ENCODE measurements at places on chromosomes 12 and 14.

GRCh38 chr14:60248697-60249318 lies at the start of gene PPM1A:
Gene PPM1A, plus strand, starts transcription at chr14:60249221. Its CDS starts 33,483 bp downstream, at chr14:60282704.
- peak; percentile 81 for DNase-seq

DNA sequence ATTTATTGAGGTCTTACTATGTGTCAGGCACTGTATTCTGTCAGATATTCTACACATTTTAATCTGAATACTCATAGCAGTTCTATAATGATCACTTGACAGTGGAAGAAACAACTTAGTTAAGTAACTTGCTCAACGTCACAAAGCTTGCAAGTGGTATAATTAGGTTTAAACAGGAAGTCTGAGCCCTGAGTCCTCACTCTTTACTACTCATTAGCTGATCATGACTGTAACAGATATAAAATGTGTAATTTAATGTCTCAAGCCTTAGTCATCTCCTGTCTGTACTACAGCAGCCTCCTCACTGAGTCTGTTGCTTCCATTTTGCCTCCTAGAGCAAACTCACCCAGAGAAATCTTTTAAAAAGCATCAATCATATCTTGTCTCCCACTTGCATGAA lies 38.9 kb downstream of the PPP4R4 start:
- DNase-seq: peak; percentile 43

DNA sequence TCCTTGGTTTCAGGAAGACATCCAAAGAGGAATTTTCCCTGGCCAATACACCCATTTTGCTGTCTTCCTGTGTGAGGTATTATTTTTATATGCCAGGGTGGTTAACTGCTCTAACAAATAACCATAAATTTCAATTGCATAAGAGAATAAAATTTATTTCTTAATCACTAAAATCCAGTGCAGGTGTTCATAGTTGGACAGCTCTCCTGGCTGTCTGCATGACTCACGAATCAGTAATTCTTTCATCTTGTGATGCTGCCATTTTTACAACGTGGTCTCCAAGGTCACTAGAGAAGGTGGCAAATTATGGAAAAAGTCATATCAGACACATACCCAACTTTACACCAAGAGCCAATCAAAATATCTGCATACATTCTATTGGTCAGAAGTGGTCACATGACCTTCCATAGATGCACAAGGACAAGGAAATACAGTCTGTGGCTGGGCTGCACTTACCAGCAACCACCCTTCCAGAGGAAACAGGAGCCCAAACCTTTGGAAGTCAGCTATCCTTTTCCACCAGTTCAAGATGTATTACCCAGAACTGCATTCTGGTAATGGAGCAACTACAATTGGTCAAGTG lies 193.5 kb upstream of the PLEKHG7 start:
- DNase-seq: no peak

GRCh38 chr14:73800970-73801515 lies 50.6 kb upstream of the PTGR2 start:
- no peak for DNase-seq

DNA sequence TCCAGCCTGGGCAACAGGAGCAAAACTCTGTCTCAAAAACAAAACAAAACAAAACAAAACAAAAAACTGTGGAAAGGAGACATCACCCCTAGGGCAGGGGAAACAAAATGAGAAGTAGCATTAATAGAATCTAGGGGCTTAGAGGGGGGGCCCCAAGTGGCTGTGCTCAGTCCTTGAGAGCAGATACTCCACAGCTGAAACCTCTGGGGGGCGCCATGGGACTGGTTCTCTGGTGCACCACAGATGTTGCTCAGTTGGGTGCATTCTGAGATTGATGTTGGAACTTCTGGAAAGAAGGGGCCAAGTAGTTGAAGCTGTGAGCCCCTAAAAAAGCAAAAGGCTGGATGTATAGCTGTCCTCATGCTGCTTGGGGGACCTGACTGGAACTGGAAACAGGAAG lies 11.8 kb upstream of the SYNE2 start:
- DNase-seq: no peak

DNA sequence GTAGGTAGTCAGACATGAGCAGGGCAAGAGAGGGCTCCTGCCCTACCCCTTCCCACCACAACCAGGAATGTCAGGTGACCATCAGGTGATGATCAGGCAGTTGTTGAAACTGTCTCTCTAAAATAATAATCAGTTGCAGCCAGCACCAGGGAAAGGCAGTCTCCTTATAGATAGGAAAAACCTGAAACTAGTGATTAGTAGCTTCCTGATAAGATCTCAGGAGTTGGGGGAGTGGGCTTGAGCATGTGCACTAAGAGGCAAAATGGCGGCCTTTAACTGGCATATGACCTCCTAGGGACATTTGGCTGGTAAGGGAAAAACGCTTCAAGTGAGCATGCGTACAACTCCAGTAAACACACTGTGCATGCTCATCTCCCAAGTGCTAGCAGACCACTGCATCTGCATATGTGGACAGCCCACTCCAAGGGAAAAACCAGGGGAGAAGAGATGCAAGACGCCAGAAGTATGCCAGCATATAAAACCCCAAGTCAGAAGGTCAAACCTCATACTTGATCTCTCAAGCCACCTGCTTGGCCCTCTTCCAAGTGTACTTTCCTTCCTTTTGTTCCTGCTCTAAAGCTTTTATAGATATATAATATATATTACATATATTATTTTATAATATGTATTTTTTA lies 37.1 kb downstream of the TGFB3 start:
- no peak for DNase-seq

DNA sequence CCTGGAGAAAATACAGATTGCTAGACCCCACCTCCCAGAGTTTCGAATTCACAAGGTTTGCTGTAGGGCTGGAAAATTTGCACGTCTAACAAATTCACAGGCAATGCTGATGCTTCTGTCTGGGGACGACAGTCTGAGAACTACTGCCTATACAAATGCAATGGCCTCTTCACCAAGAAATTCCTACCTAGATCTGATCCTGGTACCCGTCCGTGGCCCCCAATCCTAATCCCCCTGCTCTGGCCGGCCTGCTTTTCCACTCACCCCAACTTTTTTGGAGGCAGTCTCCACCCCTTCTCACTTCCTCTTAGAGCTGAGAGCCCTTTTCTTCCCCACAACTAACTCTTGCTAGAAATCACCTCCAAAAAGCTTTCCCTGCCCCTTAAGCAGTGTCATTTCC lies 3.1 kb upstream of the SSH1 start:
- DNase-seq: no peak

DNA sequence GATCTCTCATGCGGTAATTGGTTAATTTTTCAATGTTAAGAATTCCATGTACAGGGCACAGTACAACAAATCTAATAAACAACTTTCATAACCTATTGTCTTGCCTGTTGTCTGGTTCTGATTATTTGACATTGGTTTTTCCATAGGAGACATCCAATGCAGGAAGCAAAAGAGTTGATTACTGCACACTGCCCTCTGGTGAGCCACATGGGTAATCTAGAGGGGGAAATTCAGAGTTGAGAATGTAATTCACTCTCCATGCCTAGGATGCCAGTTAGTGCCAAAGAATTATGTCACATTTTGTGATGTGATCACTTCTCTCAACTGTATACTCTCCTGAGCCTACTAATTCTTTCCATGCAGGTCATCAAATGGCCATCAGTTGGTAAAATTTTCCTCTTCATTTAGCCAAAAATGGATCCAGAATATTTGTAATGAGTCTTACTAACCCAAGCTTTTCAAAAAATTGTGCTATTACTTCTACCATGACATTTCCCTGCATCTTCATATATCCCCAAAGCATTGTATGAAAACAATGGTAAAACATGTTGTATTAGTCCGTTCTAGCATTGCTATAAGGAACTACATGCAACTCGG lies 17.7 kb upstream of the CCDC91 start:
- DNase-seq: peak; percentile 44

GRCh38 chr12:6765048-6765633 lies 1.0 kb upstream of the PTMS start:
- DNase-seq: no peak

DNA sequence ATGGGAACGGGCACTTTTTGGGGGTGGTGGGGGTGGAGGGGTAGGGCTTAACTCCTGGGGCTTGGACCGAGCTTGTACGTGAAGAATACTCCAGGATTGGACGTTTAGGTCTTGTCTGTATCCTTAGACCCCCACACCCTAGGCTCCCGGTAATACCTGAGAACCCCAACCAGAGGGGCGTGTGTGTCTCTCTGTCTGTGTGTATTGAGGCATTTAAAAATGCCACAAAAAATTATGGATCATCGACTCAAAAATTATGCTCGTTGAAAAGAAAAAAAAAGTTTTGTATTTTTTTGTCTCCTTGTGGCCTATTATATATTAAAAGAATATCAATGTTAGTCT lies 459 bp downstream of the PPFIBP1 start:
- no peak for DNase-seq

DNA sequence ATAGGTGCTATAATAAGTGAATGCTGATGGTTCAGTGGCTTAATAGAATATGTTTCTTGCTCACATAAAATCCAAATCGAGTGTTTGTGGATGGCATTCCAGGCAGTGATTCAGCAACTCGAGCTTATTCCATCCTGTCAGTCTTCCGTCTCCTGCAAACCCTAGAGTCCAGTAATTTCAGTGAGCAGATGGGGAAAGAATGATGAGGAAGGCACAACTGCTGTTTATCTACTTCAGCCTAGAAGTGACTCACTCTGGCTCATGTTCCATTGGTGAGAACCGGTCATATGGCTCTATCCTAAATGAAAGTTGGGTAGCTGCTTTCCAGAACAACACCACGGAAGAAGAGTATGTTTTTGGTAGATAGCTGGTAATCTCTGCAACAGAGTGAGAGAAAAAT lies 421.8 kb upstream of the PDE3A start:
- DNase-seq: peak; percentile 86

- DNase-seq: no peak
Measured at GRCh38 chr12:68359674-68360073, 27.5 kb upstream of the MDM1 start.

GRCh38 chr14:57287745-57288144 lies 19.0 kb downstream of the AP5M1 start:
- DNase-seq: no peak

DNA sequence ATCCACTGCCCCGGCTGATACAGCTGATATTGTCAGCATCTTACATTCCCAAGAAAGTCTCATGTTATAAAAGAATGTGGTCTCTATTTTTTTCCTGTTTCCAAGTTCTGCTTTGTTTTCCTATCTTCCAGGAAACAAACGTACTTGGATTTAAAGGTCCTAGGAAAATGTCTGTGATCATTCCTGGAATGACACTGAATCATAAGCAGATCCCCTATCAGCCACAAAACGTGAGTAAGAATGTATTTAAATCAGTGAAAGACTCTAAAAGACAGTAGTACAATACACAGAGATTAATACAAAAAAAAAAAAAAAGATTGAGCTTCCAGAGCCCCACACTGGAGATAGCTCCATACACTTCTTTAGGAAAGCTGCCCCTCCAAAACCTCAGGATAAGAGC lies 21.7 kb upstream of the TEAD4 start:
- no peak for DNase-seq

DNA sequence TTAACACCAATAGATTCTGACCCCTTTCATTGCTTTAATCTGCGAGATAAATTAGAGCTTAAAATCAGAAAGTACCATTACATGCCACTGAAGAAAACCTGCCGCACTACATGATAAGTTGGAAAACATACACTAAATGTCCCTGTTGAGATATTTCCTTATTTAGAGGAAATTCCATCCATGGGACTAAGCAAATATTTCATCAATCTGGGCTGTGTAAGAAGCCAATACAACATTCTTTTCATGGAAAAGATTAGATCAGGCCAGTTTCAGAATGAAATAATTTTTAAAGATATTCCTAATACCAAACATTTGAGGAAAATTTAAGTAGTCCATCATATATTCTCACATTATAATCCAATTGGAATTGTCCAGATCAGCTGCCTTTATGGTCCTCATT lies 112.8 kb downstream of the LLPH start:
- no peak for DNase-seq

GRCh38 chr14:95711476-95712176 lies 2.3 kb downstream of the TCL1A start:
- no peak for DNase-seq

DNA sequence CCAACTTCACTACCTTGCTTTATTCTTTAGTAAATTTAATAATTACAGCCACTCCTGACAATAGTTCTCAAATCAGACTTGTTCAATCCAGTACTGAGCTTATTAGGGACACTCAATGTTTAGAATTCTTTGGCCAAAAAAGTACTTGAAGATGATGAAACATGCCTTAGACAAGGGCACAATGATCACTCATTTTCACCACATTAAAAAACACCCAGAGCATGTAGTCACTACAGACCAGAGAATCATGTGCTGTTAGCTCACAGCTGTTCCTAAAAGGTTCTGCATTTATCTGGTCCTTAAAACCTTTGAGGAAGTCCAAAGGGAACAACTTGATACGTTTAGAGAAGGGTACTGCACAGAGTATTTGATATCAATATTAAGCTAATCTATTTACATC lies 98.7 kb downstream of the INSM2 start:
- DNase-seq: no peak

GRCh38 chr12:131856366-131857097 lies 28.3 kb downstream of the MMP17 start:
- DNase-seq: no peak

- DNase-seq: no peak
Measured at GRCh38 chr14:94690486-94690885, 78.3 kb downstream of the SERPINA3 start.

DNA sequence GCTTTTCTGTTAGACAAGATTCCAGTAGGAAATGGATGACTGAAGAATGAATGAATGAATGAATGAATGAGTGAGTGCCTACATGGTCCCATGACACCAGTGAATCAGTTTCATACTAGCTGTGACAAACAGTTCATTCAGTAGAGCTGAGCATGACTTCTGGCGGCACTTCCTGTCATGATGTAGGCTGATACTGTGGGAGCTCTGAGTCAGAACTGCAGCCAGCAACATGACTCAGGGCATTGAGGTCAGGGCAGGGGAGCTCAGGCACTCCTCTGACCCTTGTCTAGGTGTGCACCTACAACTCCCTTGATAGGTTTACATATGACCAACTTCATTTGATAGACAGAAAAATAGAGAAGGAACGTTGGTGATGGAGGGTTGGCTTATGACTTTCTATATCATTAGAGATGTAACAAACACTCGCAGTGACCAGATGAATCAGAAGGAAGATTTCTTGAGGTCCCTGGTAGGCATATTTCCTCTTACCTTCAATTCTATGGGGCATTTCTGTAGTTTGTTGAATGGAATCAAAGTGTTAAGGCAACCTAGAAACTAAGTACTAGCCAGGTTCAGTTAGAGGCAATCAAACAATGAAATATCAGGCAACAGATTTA lies 139.3 kb upstream of the ARHGAP5 start:
- DNase-seq: no peak

DNA sequence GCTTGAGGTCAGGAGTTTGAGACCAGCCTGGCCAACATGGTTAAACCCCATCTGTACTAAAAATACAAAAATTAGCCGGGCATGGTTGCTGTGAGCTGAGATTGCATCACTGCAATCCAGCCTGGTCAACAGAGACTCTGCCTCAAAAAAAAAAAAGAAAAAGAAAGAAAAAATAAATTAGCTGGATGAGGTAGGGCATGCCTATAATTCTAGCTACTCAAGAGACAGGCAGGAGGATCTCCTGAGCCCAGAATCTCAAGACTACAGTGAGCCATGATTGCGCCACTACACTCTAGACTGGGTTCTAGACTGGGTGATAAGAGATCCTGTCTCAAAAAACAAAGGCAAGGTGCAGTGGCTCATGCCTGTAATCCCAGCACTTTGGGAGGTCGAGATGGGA lies 16.9 kb downstream of the PPP4R3A start:
- DNase-seq: no peak
